Activated effector memory CD4-positive, alpha-beta T cell treated with Interleukin-2 at 50 U/mL for 16 hours (primary cell): ENCODE measurements at places on chromosomes 3 and 15.

GRCh38 chr3:57133157-57133556 lies 32.0 kb downstream of the IL17RD start:
- no peak for DNase-seq

- no peak for DNase-seq
Observed at GRCh38 chr3:130969621-130970020, 57.0 kb downstream of the ASTE1 start.

GRCh38 chr3:122091602-122092295 lies 36.6 kb downstream of the CD86 start:
- DNase-seq = no peak

- no peak for DNase-seq
Observed at GRCh38 chr15:70203981-70204560, 106.4 kb upstream of the TLE3 start.

- DNase-seq = no peak
Observed at GRCh38 chr3:10774825-10775224, 41.2 kb upstream of the SLC6A11 start.

DNA sequence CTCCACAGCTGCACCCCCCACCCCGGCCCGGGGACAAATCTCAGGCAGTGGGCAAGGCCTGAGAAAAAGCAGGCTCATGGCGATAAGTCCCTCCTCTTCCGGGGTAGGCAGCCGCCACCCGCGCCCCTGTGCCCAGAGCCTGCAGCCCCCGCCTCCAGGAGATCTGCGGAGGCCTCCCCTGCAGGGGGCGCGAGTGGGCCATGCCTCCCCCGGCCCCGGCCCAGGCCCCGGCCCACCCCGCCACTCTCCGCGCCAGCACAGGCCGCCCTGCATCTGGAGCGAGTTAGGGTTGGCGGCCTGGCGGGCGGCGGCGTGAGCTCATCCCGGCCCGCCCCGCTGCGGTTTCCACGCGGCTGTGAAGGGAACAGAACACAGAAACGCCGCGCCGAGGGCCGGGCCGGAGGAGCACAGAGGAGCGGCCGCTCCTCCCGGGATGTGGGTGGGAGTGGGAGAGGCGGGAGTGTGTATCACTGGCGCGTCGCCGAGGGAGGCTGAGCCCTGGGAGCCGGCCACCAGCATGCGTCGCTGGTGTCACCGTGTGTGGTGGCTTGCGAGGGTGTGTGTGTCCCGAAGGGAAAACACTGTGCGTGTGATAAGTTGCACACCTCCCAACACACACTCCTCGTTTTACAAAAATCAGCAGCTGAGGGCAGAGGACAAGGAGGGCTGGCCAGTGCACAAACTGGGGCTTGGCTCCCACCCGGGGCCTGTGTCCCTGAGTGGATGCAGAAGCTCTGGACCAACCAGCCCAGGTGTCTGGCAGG lies 17.2 kb downstream of the MYL3 start:
- DNase-seq = peak; percentile 67

GRCh38 chr15:92690395-92690794 lies 34.8 kb upstream of the FAM174B start:
- no peak for DNase-seq

- no peak for DNase-seq
Observed at GRCh38 chr3:21718161-21718765, 32.7 kb downstream of the ZNF385D start.

- DNase-seq = no peak
Observed at GRCh38 chr15:93372865-93373223, 283.8 kb upstream of the RGMA start.

- no peak for DNase-seq
Observed at GRCh38 chr15:85318732-85319076, 61.7 kb upstream of the AKAP13 start.

DNA sequence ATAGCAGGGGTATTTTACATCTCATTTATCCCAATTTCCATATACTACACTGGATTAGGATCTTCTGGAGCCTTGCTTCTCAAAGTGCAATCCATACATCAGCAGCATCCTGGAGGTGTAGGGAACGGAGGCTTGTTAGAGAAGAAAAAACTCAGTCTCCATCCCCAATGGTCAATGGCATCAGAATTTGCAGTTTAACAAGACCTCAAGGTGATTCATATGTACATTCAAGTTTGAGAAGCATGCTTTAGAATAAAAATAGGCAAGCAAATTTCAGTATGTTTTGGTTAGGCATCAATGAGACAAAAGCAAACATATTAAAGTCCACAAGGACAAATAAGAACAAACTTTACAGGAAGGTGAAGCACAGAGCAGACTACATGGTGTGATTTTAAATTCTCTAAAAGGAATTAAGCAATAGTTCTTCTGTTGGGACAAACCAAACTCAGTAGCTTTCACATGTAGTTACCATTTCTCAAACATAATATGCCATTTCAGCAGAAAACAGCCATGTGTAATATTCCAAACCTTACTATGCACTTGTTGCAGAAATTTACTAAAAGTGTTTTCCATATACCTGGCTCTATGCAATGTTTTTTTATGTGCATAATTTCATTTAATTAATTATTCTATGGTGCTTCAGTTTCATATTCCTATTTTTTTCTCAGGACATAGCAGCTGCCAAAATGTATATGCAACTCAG lies 360.3 kb upstream of the NECTIN3 start:
- DNase-seq = no peak

- no peak for DNase-seq
Observed at GRCh38 chr3:23761440-23761896, 44.3 kb upstream of the UBE2E1 start.
